Pons (tissue), 1 donor: ENCODE measurements at places on chromosomes 13 and 19.

DNA sequence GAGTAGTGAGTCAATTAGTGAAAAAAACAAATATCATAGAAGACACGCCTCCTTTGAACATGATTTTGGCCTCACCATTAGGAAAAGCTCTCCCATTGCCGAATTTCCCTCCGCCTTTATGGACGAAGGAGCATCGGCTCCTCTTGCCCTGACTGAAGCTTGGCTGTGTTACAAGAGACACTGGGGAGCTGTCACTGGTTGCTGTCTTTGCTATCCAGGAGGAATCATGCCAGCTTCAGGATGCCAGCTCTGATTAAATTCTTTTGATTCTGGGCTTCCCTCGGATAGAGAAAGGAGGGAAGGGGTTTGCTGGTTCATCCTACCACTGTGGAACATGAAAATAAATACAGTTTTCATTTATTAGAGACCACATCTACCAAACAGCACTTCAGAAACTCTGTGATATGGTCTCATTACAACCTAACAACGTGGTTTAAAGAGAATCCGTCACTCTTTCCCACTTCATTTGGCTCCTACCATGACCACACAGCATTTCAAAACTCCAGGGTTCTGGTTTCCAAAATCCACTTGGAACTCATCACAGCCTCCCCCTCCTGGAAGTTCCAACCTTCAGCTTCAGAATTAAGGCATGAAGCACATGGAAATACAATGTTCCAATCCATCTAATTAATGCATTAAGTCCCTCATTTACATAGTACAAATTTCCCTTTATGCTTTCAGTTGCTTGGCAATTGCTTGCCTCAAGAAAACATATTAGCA lies 446.0 kb downstream of the EFNB2 start:
- peak; percentile 70 for DNase-seq

DNA sequence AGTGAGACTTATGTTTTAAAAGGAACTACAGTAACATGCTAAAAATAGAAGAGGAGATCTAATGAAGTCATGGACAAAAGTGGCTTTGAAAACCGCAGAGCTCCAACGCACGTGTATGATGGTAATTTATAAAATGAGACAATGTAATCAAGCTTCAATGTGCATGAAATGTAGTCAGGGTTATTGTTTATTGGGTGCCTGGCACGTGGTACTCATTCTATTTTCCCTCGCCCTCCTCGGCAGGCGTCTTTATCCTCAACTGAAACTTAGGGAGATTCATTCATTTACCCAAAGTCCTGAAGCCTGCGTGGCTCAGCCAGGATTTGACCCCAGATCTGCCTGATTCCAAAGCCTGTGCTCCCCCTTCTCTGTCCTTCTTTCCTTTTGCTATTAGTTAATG lies 79.8 kb downstream of the CHST8 start:
- DNase-seq: no peak

GRCh38 chr13:32938907-32939306 lies 77.3 kb upstream of the KL start:
- no peak for DNase-seq

DNA sequence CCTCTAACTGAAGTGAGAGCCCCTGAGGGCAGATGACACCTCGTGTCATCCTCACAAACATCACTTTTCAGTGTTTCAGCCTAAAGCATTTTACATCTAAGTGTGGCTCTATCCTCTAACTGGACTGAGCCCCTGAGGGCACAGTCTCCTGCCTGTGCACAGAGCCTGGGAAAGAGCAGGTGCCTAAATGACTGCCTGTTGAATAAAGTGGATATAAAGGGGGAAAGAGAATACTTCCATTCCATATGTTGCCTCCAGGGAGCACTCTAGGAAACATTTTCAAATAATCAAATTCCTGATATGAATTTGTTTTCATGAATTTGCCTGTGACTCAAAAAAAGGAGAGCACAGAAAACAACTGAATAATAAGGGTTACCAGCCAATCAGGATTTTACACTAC lies 32.2 kb downstream of the CNMD start:
- no peak for DNase-seq

DNA sequence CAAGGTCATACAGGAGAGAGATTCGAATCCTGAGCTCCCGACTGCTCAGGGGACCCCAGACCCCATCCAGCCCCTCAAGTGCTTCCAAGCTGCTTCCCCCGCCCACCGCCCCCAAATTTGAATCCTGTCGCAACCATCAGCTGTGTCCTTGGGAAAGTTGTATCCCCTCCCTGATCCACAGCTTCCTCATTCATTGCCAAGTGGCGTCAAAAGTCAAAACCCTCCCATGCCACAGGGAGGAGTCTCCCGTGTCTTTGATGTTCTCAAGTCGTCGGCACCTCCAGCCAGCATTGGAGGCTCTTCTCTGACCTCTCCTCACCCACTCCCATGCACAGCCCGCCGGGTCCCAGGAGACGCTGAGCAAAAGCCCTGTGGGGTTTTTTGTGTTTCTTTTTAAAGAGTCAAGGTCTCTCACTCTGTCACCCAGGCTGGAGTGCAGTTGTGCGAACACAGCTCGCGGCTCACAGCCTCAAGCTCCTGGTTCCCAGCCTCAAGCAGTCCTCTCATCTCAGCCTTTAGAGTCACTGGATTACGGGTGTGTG lies 2.8 kb upstream of the IFI30 start:
- DNase-seq: peak; percentile 71

DNA sequence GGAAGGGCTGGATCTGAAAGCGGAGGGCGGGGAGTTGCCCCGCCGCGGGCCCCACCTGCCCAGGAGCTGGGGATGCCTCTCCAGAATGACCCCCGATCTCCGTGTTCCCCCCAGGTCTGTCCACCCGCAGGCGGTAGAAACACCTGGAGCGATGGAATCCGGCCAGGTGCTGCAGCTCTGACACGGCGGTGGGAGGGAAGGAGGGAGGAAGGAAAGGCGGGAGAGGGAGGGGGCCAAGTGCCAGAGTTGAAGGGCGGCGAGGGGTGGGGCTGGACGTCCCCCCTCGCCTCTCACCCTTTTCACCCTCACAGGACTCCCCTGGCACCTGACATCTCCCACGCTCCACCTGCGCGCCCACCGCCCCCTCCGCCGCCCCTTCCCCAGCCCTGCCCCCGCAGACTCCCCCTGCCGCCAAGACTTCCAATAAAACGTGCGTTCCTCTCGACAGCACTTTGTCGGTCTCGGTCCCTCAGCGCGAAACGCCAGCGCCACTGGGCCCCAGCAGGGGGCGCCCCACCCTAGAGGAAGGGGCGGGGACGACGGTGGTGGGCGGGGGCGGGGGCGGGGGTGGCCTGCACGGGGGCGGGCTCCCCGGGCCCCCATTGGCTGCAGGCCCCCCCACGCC lies 337 bp upstream of the FXYD7 start:
- no peak for DNase-seq

DNA sequence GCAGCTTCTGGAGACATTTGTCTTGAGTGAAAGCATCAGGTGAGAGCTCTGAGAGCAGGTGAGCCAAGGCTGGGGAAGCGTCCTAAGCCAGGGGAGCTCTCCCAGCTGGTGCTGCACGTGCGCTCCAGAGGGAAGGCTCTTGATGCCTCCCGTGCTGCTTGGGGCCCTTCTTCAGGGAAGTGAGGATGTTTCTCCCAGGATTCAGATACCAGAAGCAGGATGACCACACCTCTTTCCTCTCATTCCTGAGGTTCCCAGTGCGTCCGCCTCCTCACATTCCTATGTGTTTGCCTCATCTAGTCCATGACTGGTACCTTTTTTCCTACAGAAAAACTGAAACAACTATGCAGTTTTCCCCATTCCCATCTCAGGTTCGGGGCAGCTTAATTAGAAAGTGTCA lies 231.0 kb upstream of the IRS2 start:
- no peak for DNase-seq

GRCh38 chr19:9757544-9758501 lies 10.7 kb downstream of the ZNF846 start:
- no peak for DNase-seq
